SK-N-SH (cell line): ENCODE measurements at places on chromosomes 5 and 9. TPM values are rescaled to one million over a fixed set of nuclear protein-coding genes. Genes with fewer than 3 reads are reported as not detected.

- DNase-seq: no peak
Observed at GRCh38 chr9:92641092-92641809, 28.7 kb downstream of the IPPK start.

DNA sequence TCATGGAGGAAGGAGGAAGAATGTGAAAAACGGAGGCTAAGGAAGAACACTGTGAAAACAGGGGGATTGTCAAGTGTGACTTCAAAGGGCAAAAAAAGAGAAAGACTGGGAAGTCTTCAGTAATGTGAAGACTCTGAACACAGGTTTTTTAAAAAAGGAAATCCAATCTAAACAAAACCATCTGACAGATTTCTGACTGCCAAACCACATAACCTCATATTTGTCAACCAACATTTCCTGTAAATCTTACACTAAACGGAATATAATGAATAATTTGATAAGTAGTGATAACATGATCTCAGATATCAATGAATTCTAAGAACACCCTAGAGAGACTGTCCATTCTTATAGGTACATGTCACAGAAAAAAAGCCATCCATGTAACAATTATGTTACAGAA lies 124.7 kb downstream of the FBN2 start:
- no peak for DNase-seq

DNA sequence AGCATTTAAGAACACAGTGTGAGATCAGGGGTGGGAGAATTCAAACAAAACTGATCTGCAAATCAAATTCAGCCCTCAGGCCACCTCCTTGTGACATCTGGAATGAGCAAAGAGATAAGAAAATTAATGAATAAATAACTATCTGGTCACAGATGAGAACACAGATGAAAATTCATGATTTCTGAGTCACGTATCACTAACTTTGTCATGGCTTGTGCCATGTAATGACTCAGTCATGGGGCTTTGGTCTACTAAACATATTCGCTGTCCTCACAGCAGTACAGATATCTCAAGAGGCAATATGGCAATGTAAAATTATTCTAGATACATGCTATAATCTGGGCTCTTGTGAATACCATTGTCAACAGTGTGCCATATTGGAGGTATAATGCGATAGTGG lies 274.4 kb downstream of the MAN2A1 start:
- no peak for DNase-seq

GRCh38 chr9:4762108-4762885 lies 21.3 kb upstream of the AK3 start:
- peak; percentile 51 for DNase-seq

DNA sequence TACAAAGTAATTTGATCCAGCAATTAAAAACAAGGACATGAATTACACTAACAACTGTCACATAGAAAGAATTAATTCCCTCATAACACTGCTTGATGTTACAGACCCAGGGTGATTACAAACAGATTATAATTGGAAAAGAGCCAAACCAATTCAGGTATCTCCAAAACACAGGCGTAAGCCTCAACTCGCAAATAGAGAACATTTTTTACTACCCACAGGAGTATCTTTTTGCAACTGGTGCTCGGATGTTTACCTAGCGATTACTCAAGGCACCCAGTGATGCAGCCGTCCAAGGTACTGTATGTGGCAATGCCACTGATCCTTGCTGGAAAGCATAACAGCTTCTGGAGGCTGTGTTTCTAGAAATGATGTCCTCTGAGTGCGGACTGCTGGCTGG lies 386.1 kb upstream of the KIF2A start:
- no peak for DNase-seq

- DNase-seq: no peak
Observed at GRCh38 chr5:14869668-14870164, 1.9 kb downstream of the ANKH start.

- peak; percentile 86 for DNase-seq
Observed at GRCh38 chr5:141513627-141514329, 24.9 kb downstream of the PCDHGC5 start.

DNA sequence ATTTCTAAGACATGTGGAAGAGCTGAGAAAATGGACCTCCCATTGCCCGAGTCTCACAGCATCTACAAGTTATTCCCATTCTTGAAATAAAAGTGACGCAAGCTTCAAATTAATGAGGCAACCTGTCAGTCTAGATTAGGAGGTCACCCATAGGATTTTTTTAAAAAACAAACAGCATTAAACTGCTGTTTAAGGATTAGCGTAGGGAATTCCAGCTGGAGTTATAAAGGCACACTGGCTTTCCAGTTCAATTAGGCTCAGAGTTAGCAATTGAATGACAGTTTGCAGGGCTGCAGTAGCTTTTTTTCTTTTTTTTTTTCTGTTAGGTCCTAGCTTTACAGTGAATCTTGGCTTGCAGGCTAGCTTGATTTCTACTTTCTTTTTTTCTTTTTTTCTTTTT lies 16.2 kb downstream of the PRKACG start:
- DNase-seq: no peak

DNA sequence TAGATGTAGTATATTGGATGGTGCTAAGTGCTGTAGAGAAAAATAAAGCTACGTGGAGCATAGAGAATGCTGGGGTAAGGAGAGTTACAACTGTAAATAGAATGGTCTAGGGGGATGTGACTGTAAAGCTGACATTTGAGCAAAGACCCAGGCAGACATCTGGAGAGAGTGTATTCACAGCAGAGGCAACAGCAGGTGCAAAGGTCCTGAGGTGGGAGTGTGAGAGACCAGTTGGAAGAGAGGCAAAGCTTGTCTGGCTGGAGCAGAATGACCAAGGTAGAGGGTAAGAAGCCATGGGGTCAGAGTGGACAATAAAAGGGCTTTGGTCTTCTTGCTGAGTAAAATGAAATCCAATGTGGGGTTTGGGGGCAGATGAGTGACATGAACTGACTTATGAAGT lies 92.9 kb upstream of the IQGAP2 start:
- DNase-seq: no peak

- no peak for DNase-seq
Observed at GRCh38 chr9:95791695-95792094, 83.8 kb upstream of the ERCC6L2 start.

DNA sequence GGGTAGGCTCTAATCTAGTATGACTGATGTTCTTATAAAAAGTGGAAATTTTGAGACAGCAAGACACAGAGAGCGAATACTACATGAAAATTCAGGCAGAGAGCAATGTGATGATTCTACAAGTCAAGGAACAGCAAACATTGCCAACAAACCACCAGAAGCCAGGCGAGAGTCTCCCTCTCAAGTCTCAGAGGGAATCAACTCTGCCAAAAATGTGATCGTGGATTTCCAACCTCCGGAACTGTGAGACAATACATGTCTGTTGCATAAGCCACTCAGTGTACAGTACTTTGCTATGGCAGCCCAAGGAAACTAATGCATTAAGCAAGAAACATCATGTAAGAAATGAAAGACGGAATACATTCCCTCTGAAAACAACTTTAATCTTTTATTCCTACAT lies 52.1 kb upstream of the CCNG1 start:
- no peak for DNase-seq

DNA sequence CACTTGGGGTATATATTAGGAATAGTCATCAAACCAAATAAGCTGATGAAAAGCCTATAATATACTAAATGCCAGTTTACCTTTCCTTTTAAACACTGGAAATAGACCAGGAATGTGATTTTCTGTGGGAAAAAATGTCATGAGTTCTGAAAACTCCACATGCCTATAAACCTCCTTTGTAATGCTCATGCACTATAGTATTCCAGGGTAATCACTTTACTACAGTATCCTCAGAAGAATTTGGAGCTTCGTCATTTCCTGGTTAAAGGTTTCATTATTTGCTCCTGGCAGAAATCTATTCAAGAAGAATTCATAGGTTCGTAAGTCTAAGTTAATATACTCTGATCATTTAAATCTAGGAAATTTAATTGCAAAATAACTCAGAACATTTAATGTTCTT lies 1076.7 kb upstream of the DMAC1 start:
- no peak for DNase-seq

DNA sequence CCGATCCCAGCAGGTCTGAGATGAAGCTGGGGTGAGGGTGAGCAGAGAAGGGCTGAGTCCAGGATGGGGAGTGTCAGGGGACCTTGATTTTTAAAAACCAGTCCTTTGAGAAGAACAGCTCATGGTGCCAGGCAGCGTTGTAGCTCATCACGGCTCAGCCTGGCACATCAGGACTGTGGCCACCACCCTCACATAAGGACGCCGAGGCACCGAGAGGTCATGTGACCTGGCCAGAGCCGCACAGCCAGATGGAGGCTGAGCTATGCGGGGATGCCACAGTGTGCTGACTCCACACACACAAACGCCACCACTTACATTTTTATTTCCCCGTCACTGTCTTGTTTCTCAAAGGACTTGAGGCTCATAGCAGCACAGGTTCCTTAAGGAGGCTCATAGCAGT lies 32.9 kb upstream of the CEP72 start:
- DNase-seq: no peak

DNA sequence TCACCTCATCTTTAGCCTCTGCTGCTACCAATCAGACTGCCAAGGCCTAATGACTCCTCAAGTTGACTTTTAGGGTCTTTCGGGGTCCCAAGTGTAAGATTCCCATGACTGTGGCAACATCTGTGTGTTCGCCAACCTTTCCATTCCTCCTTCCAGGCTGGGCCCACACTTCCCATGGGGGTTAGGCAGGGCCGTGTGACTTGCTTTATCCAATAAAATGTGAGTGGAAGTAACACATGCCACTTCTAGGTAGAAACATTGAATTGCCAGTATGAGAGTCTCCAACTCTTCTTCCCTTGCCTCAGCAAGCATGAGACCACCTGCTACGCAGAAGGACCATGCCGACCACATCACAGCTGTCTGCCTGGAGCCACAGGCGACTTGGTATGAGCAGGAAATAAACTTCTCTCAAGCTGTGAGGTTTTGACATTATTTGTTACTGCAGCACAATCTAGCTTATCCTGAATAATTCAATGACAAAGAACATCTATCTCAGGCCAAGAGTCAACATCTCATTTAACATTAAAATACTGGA lies 190.4 kb upstream of the IER5L start:
- no peak for DNase-seq

DNA sequence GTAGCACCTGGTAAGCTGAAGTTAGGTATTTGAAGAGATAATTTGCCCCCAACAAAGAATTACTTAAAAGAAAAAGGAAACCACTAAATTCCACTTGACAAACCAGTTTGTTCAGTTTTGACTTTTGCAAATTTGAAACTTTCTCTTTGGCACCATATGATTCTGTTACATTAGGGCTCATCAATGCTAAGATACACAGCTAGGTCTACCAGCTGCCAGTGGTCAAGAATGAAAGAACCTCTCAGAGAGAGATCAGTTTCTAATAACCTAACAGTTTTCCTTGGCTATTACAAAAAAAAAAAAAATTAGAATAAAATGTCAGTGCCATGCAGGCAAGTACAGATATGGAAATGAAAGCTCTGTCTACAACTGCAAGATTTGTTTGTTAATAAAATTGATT lies 92.3 kb downstream of the CAAP1 start:
- DNase-seq: no peak

DNA sequence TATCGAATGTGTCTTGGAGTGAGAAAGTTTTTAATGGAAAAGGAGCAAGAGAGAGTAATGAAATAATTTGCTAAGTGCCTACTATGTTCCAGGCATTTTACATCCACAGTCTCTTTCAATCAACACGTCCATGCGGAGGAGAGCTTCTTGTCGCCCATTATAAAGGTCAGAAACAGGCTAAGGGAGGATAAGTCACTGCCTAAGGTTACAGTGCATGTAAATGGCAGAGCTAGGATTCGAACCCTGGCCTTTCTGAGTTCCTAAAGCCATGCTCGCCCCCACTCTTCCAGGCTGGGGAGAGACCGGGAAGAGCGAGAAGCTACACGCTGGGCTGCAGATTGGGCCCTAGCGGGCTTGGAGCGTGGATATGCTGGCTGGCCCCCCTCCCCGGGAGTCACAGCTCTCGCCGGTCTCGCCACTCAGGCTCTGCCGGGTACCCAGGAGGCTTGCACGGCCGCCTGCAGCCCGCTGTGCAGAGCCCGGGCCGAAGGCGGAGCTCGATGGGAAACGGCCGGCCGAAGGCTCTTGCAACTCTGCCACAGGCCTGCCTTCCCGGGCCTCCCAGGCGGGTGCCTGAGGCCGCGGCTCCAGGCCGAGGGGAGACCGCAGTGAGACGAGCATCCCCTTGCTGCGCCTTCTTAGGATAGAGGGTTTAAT lies 775 bp upstream of the LHX2 start:
- peak; percentile 76 for DNase-seq

DNA sequence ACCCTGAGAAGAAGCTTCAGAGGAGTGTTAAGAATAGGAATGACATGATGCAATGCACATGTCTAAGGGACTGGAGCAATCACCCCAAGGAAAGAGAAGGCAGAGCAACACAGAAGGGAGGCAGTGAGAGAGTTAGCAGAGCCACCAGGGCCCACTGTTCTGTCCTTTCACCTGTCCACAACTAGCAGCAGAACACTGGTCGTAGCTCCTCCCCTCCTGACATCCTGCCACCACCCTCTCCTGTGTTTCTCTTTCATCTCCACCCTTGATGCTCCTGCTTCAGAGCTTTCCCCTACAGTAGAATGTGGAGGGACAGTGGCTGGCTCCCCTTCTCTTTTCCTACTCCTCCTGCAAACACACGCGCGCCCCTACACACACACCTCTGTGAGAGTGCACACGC lies 483.4 kb upstream of the KIF2A start:
- DNase-seq: no peak

GRCh38 chr5:5978501-5979376 lies 399.6 kb downstream of the MED10 start:
- DNase-seq: no peak

GRCh38 chr5:139611703-139612584 lies 36.2 kb upstream of the CXXC5 start:
- no peak for DNase-seq

- DNase-seq: no peak
Observed at GRCh38 chr5:53922508-53923498, 362.4 kb downstream of the NDUFS4 start.

DNA sequence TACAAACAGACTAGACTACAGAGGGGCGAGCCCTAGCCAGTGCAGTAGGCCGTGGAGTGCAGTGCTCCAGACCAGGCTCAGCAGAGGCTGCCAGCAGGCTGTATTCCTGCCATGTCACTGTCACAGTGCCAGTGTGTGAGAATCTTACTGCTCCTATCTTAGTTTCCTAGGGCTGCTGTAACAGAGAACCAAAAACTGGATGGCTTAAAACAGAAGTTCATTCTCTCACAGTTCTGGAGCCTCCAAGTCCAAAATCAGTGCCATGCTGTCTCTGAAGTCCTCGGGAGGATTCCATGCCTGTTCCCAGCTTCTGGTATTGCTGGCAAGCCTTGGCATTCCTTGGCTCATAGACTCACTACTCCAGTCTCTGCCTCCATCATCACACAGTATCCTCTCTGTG lies 75.0 kb upstream of the SAP30L start:
- no peak for DNase-seq

GRCh38 chr5:136058039-136058971 lies 29.5 kb downstream of the TGFBI start:
- no peak for DNase-seq

Gene PDE8B
- not detected in 2 replicates for polyA plus RNA-seq

Gene SLC4A9
- polyA plus RNA-seq: 0.02 TPM in 1 of 2 replicates, not detected in the other

Gene GLRA1
- polyA plus RNA-seq: not detected in 2 replicates

Gene TAS2R1
- not detected in 2 replicates for polyA plus RNA-seq

Gene RANBP17
- 6.0 and 8.1 TPM in 2 replicates for polyA plus RNA-seq

Gene GRAMD2B
- polyA plus RNA-seq: 16.0 and 20.9 TPM in 2 replicates

Gene TMEM174
- polyA plus RNA-seq: not detected in 2 replicates

Gene NIPAL4
- 2.3 and 2.6 TPM in 2 replicates for polyA plus RNA-seq

Gene SDHA
- 95.7 and 106 TPM in 2 replicates for polyA plus RNA-seq

Gene NSUN2
- polyA plus RNA-seq: 76.7 and 78.9 TPM in 2 replicates

Gene OR1Q1
- 0.10 and 0.29 TPM in 2 replicates for polyA plus RNA-seq

Gene SLC45A2
- polyA plus RNA-seq: 0.02 TPM in 1 of 2 replicates, not detected in the other
